ENCODE measurements at places on chromosomes 4 and X.

DNA sequence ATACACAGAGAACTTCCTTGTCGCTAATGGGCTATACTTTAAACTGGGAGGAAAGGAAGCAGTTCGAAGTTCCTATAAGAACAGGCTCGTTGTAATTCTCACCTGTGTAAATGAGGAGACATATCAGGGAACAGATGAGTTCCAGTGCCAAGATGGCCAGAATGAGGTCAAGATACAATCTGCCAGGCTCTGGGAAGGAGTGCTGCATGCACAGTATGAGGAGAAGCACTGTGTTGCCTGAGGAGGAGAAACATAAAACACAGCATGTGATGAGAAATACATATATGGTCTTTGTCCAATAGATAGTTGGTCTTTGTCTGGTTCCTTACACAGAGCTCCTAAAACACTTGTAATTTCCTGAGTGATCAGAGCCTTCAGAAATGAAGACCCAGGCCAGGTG is 24.3 kb downstream of the TMEM192 start:
- no peak for DNase-seq

DNA sequence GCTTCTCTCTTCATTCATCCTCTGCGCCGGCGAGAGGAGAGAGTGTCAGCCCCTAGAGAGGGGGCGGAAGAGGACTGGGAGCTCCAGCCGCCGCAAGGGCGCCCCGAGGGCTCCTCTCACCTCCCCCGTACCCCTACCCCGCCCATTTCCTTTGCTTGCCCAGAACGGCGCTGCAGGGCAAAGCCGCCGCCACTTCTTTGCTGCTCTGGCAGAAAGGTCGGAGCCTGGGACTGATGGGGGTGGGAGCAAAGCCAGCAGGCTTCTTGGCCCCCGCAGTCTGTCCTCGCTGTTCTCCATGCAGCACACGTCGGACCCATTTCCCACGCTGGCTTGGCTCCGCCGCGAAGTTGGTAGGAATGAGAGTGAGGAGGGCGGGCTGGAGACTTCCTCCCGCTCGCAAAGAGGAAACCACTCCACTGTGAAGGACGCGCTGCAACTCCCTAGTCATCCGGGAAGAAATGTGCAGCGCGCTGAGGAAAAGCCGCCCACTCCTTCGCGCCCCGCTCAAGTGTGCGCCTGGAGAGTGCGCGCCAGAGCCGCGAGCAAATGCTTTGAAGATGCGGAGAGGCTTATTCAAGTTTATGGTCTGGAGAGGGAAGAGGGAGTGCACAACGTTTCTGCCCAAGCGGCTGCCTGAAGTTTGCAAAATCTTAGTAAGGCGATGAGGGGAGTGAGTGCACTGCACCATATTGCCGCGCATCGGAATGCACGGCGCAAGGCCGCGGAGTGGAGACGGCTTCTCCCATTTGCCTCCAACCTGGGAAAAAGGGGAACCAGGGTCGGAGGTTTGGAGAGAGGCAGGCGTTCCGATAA is 2.8 kb upstream of the PCDH7 start:
- peak; percentile 90 for DNase-seq

- DNase-seq: no peak
These were observed 270.5 kb downstream of the TENM3 start for GRCh38 chr4:182513587-182514291.

DNA sequence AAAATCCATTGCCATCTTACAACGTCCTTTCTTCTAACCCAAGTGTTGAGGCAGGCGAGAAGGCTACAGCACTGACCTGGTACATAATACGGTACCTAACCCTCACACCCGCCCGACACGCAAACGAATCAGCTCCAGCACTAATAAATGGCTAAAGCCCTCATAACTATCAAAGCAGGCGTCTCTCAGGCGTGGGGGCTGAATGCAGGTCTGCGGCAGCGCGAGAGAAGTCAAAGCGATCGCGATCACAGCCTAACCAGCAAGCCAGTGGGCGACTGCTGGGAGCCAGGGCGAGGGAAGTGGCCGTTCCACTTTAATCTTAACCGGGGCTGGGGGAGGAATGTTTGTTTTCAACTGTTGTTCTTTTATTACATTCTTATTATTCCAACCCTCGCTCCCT is 1.5 kb downstream of the CDX4 start:
- DNase-seq: no peak

GRCh38 chrX:124010157-124010556 is 48.7 kb downstream of the STAG2 start:
- no peak for DNase-seq

- no peak for DNase-seq
These were observed 136.0 kb upstream of the STX18 start for GRCh38 chr4:4677556-4678522.

GRCh38 chr4:10666616-10667015 is 18.0 kb downstream of the CLNK start:
- no peak for DNase-seq

DNA sequence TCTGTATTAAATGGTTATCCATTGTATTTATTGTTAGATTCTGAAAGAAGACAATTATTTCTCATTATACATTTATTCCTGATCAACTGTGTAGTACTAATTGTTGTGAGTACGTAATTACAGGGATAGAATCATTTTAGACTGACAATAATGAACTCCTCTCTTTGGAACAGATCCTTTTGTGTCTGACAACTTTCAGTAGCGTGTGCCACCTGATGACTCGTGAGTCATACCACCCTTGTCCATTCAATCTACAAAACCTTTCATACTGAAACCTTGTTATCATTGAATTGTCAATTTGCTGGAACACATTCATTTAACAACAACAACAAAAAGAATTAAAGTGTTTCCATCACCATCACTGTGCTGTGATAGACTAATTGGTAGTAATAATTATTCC is 602.7 kb upstream of the PCDH7 start:
- no peak for DNase-seq

GRCh38 chr4:164095313-164096110 is 601.0 kb downstream of the TMA16 start:
- DNase-seq: no peak

DNA sequence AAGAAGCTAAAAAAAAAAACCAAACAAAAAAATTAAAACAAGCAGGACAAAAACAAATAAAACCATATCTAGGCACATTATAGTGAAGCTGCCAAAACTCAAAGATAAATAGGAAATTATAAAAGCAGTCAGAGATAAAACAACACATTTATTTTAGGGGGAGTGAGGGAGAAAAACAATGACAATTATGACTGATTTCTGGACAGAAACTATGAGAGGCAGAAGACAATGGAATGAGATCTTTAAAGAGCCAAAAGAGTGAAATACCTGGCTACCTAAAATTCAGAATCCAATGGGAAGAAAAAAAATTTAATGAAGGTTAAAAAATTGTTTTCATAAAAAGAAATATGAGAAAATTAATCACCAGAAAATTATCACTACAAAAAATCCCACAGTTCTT is 33.4 kb downstream of the C4orf50 start:
- no peak for DNase-seq

- DNase-seq: no peak
These were observed 105.9 kb downstream of the TEX13A start for GRCh38 chrX:105114554-105115130.

DNA sequence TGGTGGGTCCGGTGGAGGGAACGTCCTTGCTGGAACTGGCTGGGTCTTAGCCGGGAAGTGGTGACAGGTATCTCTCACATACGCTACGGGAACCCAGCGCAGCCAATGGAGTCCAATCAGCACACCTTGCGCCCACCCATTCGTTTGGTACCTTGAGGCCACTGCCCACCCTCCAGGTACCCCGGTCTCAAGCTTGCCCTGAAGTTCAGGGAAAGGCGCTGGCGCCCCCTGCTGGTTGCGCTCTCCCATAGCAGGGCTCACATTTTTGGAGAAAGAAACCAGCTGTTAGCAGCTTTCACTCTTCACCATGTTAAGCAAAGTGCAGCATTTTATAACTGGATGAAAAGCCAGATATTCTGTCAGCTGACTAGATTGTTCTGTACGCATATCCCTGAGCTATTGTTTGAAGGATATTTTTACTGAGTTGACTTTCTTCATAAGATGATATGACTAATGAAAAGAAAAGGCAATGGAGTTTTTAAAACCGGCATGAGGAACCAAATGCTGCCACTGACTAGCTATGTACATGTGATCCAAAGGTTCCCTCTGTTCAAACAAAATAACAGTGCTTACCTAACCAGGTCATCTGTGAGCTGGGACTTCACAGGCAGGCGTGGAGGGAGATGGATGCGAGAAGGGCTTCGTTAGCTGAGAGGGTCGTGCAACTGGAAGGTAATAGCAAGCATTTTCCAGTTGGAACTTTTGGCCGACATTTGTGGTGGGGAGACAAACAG is 43.7 kb downstream of the OTOP1 start:
- DNase-seq: no peak

DNA sequence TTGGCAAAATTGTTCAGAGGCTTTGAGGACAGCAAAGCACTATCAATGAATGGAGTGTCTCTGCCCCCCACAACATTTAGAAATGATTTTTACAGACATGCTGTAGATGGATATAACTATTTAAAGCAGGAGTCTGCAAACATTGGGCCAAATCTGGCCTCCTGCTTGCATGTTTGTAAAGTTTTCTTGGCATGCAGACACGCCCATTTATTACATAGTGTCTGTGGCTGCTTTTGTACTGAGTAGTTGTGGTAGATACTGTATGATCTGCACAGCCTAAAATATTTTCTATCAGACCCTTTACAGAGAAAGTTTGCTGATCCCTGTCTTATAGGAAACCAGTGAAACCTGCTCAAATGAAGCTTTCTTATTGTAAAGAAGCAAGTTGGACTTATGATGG is 45.5 kb upstream of the PHEX start:
- no peak for DNase-seq

GRCh38 chr4:20422398-20422797 is 170.7 kb downstream of the SLIT2 start:
- peak; percentile 28 for DNase-seq

- DNase-seq: no peak
These were observed 84.7 kb downstream of the PPA2 start for GRCh38 chr4:105389167-105389566.

DNA sequence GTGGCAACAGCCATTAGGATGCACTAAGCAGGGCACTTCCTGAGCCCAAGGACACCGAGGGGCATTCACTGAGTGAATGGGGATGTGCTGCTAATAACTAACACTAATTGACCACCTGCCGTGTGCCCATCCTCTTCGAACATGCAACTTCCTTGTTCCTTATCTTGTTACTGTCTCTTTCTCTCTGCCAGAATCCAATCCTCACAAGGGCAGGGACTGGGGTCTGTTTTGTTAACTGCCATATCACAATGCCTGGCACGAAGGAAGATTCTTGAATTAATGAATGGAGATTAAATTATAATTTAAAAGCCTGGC is 1.3 kb downstream of the ERAS start:
- no peak for DNase-seq

GRCh38 chr4:76895619-76896018 is 2.3 kb downstream of the SOWAHB start:
- no peak for DNase-seq

DNA sequence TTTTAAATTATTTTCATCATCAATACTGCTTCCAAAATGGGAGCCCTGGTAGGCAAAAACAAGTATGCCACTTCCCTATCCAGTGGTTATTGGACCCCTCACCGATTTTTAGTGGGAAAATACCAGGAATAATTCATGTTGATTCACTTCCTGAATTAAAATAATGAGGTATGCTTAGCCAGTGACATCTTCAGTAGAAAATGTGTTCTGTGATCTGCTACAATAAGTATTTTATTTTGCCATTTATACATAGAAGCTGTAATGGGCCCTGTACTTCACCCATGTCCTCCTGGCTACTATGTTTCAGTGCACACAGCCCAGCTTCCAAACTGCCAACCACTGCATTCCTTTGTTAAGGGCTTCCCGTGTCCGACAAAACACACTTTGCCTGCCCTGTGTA is 41.0 kb upstream of the KLHL34 start:
- no peak for DNase-seq

DNA sequence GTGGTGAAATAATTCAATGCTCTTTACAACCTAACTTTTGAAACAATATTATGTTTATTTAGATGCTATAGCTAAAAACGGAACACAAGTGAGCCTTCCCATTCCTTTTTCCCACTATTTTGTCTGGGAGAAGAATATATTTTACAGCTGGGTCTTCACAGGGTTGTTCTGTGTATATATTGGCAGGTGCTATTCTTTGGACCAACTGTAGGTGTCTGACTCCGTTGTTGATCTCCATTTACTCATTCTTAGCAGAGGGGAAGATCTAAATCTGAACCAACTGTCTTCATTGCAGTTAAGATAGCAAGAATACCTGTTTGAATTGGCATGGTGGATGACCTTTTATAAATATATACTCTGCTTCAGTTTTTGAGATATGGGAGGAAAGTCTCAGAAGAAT is 257.4 kb downstream of the CFAP299 start:
- no peak for DNase-seq

DNA sequence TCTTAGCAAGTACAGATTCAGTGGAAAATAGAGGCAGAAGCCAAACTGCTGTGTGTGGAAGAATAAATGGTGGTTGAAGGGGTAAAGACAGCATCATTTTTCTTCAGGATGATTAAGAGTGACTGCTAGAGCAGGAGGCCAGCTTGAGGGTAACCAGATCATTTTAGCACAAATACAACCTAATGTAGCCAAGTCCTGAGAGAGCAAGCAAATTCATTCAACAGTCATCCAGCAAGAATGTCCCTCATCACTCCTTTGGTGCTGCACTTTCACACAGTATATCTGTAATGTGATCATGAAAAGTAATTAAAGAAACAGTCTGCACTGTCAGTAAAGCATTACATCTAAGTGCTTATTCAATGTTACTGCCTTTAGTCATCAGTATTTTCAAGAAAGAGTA is 44.8 kb downstream of the NPFFR2 start:
- DNase-seq: no peak

DNA sequence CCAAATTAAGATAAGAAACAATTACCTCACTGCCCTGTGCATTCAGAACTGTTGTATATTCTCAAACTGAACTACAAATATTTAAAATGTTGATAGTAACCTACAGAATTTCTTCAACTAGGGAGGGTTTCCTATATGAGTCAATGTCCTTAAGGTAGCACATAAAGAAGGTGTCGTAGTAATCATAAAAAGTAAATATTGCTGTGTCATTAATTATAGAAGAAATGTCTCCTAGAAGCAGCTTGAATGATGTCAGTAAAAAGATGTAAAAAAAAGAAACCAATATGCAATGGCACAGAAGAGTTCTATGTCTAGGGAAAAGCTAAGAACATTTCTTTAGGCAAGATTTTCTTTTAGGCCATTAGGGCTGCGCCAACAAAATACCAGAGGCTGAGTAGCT is 559.6 kb upstream of the EPHA5 start:
- no peak for DNase-seq

GRCh38 chr4:118278473-118279274 is 74.1 kb downstream of the PRSS12 start:
- peak; percentile 83 for DNase-seq

- peak; percentile 90 for DNase-seq
These were observed 17.2 kb upstream of the SCRG1 start for GRCh38 chr4:173415885-173416653.

DNA sequence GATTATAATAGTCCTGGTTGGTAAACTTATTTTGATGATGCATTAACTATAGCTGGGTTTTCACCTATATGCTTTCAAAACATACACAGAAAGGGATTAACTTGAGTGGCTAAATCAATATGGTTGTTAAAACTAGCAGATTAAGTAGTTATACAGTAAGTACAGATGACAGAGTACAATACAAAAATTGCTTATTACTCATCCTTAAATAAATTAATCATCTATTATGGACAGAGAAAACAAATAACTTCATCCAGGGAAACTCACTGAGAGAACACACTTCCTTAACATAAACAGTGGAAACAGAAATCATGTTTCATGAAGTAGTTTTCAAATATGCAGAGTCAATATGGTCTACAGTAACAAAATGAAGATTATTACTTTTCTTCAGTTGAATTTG is 133.4 kb downstream of the AREG start:
- no peak for DNase-seq
